ENCODE measurements at places on chromosomes 7 and 10. TPM values are rescaled to one million over a fixed set of nuclear protein-coding genes. Genes with fewer than 3 reads are reported as not detected.

DNA sequence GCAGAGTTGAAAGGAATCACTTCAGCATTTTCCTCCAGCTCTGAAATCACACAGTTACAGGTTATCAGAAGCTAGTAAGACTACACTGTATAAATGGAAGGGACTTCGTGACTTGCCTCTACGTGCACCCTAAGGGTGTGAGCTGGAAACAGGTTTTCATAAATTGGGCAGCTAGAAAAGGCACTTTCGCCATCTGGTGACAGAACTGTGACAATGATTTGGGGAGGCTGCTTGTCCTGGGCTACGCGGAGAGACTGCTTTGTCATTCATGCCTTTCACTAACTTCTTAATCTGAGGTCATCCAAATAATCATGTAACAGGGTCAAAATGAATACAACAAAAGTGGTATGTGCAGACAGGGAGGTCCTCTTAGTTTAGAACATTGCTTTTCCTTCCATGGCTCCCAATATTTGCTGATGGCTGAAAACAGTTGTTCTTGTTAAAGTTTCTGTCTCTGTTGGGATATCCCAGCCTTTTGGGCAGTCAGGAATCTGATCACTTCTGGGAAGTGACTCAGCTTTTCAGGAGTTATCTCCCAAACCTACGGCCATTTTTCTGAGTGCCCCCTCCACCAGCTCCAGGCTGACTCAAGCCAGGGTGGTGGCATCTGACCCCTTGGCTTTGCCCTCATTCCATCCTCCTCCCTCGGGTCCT is 17.8 kb downstream of the VWC2 start:
- no peak overlapping the region for H3K4me3 ChIP-seq
- no peak for DNase-seq
- H3K27ac ChIP-seq: no peak overlapping the region
- peaks cover 47% of the 10 kb centered on the region for H3K27me3 ChIP-seq
- no peaks in the 10 kb centered on the region for H3K36me3 ChIP-seq

WDFY4 gene
- 0.07 TPM for total RNA-seq

GRCh38 chr10:119333146-119333792 is 125.9 kb downstream of the GRK5 start:
- peaks cover 5% of the 10 kb centered on the region for H3K36me3 ChIP-seq
- H3K4me3 ChIP-seq: no peak overlapping the region
- no peaks in the 10 kb centered on the region for H3K27me3 ChIP-seq
- no peak overlapping the region for H3K27ac ChIP-seq

DNA sequence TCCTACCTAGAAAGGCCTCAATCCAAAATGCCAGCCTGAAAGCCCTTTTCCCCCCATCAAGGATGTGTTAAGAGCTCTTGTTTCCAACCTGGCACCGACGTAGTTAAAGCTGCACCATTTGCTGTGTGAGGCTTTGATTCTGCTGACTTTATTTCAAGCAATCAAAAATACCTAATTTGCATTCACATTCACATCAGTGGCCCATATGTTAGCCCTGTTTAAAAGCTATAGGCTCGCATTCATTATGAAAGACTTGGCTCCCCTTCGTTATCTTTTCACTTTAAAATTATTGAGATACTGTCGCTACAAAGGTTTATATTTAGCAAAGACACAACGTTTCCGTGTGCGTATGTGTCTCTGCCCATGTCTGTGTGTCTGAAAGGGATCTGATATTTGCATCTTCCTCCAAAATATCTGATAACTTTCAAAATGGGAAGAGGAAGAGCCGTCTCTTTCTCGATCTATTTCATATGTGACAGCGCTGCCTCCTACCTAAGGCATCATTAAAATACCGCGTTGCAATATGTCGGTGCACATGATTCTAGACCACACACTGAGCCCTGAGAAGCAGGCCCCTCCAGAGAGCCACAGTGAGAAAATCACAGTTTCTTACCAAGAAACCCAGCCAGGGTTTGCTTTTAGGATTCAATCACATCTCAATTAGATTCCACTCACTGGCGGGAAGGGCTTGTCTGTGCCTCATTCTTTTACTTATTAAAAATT is 57.1 kb upstream of the ITPRID1 start:
- no peaks in the 10 kb centered on the region for H3K36me3 ChIP-seq
- no peaks in the 10 kb centered on the region for H3K4me1 ChIP-seq
- no peak overlapping the region for H3K27ac ChIP-seq

TBX20 gene
- not detected for total RNA-seq

GRCh38 chr7:24723178-24723530 is 34.1 kb downstream of the GSDME start:
- peaks cover 2% of the 10 kb centered on the region for H3K4me1 ChIP-seq
- H3K27me3 ChIP-seq: no peaks in the 10 kb centered on the region
- H3K4me3 ChIP-seq: no peak overlapping the region
- H3K27ac ChIP-seq: no peak overlapping the region

- H3K27ac ChIP-seq: no peak overlapping the region
- H3K4me1 ChIP-seq: peaks cover 16% of the 10 kb centered on the region
- H3K4me3 ChIP-seq: no peak overlapping the region
These were observed 1.8 kb upstream of the PPIF start for GRCh38 chr10:79345241-79346011.

STEAP2 gene
- total RNA-seq: 4.9 TPM

NCF1 gene
- not detected for total RNA-seq

- no peak overlapping the region for H3K27ac ChIP-seq
- no peak for DNase-seq
- H3K4me3 ChIP-seq: no peak overlapping the region
- H3K36me3 ChIP-seq: peaks cover under 1% of the 10 kb centered on the region
- peaks cover 19% of the 10 kb centered on the region for H3K27me3 ChIP-seq
These were observed 26.3 kb upstream of the PPIF start for GRCh38 chr10:79320820-79321493.

GALNT17 gene
- 4.9 TPM for total RNA-seq

DNA sequence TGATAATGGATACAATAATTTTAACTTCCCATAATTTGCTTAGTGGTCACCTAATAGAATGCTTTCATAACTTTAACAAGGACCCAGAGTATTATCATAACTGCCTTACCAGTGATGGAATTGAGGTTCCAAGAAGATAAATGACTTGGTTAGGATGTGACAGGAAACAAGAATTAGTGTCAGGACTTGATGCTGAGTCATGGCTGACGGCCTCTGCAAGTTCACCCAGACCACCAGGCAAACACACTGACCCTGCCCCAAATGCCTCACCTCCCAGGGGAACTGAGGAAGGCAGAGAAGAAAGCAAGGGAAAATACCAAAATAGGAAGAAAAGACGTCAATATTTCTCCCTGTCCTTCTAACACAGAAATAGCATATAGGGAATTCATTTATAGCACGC is 636.3 kb downstream of the PARD3 start:
- H3K36me3 ChIP-seq: no peaks in the 10 kb centered on the region
- no peak overlapping the region for H3K27ac ChIP-seq
- no peaks in the 10 kb centered on the region for H3K27me3 ChIP-seq

DNA sequence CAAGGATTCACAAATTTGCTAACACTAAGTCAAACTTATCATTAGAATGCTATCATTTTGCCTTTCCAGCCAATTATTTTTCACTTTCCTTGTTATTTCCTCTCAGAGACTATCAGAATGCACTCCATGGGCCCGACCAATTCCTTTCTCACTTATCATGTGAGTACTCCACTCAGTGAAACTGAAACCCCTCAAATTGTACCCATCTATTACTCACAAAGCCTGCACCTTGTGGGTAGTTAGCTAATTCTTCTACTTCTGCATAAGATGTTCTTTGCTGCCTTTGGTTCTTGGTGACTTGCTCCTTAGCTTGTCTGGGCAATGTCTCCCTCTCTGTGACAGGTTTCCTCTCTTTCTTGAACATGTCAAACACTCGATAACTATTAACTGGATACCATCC is 35.2 kb upstream of the MBL2 start:
- no peak for DNase-seq
- no peak overlapping the region for H3K4me3 ChIP-seq
- no peaks in the 10 kb centered on the region for H3K4me1 ChIP-seq

DNA sequence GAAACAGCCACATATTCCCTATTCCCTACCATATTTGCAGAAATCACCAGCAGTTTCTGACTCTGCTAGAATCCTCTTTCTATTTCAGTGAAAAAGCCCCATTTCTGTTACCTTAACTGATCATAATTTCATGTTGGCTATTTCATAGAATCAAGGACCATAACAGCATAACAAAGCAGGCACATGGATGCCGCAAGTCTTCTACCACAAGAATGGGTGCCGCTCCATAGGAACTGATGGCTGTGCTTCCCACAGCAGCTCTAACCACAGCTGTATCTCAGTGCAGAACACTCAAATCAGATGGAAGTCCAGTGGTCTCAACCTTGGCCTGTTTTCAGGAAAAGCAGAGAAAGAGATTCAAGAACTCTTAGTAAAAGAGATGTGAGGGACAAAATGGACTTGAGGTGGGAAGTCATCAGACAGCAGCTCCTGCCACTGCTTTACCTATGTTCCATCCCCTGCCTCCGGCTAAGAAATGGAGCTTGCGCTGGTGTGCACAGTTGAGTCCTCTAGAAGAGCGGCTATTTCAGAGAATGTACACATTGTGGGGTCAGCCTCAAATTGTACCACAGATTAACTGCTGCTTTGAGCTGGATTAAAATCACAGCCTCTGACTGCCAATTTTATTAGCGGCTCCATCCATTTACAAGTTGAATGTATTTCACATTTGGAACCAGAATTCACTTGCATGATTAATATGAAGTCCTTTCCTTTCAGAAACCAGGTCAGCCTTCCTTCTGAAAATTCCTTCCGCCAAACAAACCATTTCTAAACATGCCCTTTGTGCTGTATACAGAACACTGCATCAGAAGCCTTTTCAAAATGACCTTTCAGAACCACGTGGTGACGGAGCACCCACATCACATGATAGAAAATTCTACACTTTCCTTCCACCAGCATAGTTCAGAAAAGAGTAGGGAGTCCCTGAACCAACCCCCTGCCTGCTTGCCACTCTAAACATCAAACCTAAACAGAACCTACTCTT is 7.7 kb downstream of the PTPRN2 start:
- H3K4me1 ChIP-seq: no peaks in the 10 kb centered on the region
- H3K36me3 ChIP-seq: no peaks in the 10 kb centered on the region
- peaks cover 21% of the 10 kb centered on the region for H3K27me3 ChIP-seq
- DNase-seq: no peak
- no peak overlapping the region for H3K27ac ChIP-seq

- peaks cover 18% of the 10 kb centered on the region for H3K36me3 ChIP-seq
- peak overlapping the region; percentile 91 for H3K27ac ChIP-seq
- DNase-seq: no peak
- peaks cover 50% of the 10 kb centered on the region for H3K4me1 ChIP-seq
- H3K27me3 ChIP-seq: no peaks in the 10 kb centered on the region
These were observed 27.1 kb downstream of the OGDH start for GRCh38 chr7:44633254-44634186.

KIAA1549 gene
- total RNA-seq: 43.1 TPM

DNA sequence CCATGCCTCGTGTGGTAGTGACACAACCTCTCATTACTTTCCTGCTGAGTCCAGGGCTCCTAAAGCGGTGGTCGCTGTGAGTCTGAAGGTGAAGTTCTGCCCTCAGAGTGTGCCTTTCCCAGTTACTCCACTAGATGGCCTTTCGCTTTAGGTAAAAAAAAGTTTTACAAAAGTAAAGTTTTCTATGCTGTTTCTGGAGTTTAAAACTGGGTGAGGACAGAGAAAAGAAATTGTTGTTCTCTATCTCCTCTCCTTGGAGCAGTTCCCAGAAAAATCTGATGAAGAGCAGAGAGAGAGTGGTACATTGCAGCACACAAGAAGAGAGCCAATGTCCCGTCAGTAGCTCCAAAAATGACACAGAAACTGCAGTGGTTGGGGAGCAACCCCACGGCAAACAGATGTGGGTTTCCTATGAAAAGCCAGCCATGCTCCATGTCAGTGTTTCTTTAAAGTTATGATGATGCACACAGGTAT is 257.1 kb downstream of the GLI3 start:
- no peaks in the 10 kb centered on the region for H3K36me3 ChIP-seq
- H3K27me3 ChIP-seq: peaks cover 66% of the 10 kb centered on the region
- DNase-seq: no peak
- no peak overlapping the region for H3K4me3 ChIP-seq
- no peak overlapping the region for H3K27ac ChIP-seq

ACSM6 gene
- total RNA-seq: not detected

INSYN2A gene
- total RNA-seq: not detected

DNA sequence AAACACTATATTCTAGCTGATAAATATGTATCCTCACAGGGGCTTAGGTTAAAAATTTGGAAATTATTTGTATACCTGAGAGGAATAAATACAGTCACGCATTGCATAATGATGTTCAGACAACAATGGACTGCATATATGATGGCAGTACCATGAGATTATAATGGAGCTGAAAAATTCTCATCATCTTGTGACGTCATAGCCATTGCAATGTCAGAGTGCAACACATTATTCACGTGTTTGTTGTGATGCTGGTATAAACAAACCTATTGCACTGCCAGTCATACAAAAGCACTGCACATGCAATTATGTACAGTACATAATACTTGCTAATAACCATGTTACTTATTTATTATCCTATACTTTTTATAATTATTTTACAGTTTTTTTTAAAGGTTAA is 31.4 kb downstream of the STEAP1B start:
- H3K4me3 ChIP-seq: no peak overlapping the region
- no peaks in the 10 kb centered on the region for H3K4me1 ChIP-seq
- no peak overlapping the region for H3K27ac ChIP-seq
- no peaks in the 10 kb centered on the region for H3K27me3 ChIP-seq

All from progenitor cell of endocrine pancreas (in vitro differentiated cells).